ENCODE measurements at places on chromosomes 2 and 18. TPM values are rescaled to one million over a fixed set of nuclear protein-coding genes. Genes with fewer than 3 reads are reported as not detected.
A peak's percentile ranks its signal among the peaks of the same experiment; 100 is the strongest.

TMEFF2 gene
- total RNA-seq, result 7.7 TPM

- no peak for DNase-seq
Measured at GRCh38 chr2:133346654-133347053, 221.6 kb downstream of the NCKAP5 start.

- DNase-seq, result peak; percentile 26
Measured at GRCh38 chr2:135890835-135891234, 14.6 kb upstream of the MCM6 start.

GRCh38 chr2:60657673-60658072, 98.4 kb upstream of the PAPOLG start:
- no peak for DNase-seq

MRPS9 gene
- total RNA-seq, result 31.0 TPM

ALPI gene
- total RNA-seq, result not detected

GRCh38 chr2:199019898-199020507, 437.7 kb downstream of the SATB2 start:
- peak; percentile 23 for DNase-seq

- peak; percentile 53 for DNase-seq
Measured at GRCh38 chr18:55420665-55421307, 167.2 kb downstream of the TCF4 start.

DNA sequence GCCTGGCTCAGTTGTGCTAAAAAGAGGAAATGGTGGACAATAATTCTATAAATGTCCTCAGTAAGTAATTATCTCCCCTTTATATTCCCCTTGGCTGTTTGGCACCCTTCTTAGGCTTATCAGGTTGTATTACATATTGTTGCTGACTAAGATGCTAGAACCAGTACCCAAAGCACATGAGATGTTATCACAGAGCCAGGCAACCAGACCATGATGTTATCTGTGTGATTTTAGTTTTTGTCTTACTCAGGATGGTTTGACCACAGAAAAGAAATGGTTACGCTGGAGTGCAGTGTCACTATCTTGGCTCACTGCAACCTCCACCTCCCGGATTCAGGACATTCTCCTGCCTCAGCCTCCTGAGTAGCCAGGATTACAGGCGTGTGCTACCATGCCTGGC, 15.2 kb downstream of the R3HDM1 start:
- DNase-seq, result no peak

DNA sequence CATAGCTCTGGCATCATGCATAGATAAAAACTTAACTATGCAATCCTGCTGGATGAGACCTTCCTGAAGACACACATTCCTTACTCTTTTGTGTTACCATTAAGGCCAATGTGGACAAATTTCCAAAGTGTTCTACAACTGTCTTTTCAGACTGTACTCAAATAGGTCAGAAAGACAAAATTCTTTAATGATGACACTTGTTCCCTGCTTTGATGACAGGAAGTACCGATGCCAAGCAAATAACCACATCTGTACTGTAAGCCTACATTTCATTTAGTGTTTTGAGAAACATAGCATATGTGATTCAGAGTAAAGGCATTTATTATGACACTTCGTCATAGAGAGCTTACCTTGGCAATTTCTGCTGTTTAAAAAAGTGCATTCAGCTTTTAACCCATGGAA, 55.0 kb downstream of the PMAIP1 start:
- DNase-seq, result no peak

DNA sequence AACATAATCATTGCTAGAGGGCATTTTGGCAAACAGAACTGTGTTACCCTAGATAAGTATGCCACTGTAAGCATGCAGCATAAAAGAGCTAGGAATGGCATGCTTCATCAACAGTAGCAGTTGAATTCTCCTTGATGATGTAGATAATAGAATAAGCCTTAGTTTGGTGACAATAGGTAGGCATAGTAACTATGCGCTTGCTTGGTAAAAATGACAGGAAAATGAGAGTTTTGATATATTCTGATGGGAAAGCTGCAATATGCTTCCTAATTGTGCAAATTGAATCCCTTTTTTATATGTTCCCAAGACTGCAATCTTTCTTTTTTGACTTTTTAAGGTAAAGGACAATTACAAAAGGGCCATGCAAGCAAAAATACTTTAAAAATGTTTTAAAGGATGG, 930.9 kb upstream of the FAM98A start:
- no peak for DNase-seq

GRCh38 chr2:242052421-242052820, 182.9 kb downstream of the RTP5 start:
- DNase-seq, result no peak

DNA sequence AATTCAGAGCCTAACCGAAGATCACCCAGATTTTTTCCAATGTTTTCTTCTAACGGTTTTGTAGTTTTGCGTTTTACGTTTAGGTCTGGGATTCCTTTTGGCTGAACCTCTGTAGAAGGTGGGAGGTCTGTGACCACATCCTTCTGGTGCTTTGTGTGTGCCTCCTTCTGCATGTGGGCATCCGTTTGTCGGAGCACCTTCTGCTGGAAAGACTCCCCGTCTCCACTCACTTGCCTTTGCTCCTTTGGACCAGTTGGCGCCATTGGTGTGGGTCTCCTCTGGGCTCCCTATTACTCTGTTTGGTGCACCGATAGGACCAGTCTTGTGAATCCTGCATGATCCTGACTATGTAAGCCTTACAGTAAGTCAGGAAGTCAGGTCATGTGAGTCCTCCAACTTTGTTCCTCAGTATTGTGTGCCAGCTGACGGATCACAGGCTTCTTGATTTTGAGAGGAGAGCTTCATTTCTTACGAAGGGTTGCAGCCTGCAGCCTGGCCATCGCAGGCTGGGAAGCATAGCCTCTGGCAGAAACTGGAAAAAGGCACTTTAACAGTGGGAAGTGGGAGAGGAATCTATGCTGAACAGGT, 13.6 kb downstream of the AQP12A start:
- peak; percentile 48 for DNase-seq

DAW1 gene
- not detected for total RNA-seq

DNA sequence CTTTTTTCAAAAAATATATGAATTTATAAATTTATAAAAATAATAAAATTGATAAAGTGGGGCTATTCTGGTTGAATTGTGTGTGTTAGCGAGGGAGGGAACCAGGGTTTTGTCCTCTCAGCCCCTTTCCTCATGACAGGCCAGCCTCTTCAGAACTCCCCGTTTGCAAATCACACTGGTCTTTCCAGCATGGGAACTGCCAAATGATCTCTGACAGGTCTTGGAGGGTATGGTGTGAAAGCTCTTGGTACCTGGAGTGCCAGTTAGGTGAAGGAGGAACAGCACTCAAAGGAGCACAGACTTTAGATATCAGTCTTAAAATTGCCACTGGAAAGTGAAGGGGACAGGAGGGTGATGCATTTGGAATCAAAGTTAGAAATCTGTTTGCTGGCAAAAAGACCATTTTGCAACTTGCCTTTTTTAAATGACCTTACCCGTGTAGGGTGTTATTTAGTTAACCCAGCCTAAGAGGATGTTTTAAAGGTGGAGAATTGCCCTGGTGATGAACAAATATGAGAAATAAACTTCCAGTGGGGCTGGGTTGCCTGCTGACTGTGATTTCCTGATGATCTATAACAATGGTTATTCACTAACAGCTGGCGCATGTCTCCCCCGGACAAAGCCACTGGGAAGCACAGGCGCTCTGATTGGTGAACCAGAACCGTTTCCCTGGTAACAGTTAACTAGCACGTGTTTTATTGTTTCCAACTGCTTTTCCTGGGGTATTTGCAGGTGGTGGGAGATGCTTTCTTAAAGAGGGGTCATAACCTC, 85.3 kb upstream of the EFEMP1 start:
- DNase-seq, result peak; percentile 96

DNA sequence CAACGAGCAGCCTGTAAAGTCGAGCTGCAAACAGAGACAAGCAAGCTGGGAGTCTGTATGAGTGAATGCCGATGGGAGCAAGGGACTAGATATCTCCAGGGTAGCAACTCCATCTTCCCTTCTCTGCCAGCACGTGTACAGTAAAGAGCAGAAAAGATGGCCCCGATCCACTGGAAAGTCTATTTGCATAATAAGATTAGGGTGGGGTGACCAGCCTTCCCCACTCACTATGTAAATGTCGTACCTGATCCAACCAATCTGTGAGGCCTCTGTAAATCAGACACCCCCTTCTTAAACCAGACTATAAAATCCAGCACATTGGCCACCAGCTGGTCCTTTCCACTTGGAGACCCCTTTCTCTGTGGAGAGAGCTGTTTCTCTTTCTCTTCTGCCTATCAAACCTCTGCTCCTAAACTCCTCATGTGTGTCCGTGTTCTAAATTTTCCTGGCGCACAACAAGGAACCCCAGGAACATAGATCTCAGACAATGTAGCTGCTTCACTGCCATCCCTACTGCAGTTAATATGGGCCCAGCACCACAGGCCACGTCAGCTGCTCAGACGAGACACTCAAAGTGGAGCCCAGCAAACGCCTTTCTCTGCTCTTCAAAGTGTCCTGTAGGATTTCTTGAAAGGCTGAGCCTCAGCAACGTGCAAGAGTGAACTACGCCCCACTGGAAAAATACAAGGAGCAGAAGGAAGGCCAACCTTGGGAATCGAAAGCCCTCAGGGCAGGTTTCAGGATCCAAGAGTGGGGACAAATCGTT, 26.1 kb downstream of the DIPK1C start:
- DNase-seq, result no peak

MTLN gene
- 106 TPM for total RNA-seq

- DNase-seq, result no peak
Measured at GRCh38 chr2:140869925-140870324, 1260.9 kb downstream of the LRP1B start.

MSGN1 gene
- 1.2 TPM for total RNA-seq

DNA sequence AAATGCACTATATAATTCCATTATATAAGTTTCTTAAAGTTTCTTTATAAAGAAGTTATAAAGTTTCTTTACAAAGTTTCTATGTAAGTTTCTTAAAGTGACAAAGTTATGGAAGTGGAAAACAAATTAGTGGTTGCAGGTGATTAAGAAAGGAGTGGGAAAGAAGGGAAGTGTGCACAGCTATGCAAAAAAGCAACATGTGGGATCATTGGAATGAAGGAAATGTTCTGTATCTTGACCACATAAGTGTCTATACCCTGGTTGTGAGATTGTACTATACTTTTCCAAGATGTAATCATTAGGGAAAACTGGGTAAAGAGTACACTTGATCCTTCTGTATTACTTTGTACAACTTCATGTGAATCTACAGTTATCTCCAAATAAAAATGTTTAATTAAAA, 1541.1 kb downstream of the LRP1B start:
- DNase-seq, result no peak

DNA sequence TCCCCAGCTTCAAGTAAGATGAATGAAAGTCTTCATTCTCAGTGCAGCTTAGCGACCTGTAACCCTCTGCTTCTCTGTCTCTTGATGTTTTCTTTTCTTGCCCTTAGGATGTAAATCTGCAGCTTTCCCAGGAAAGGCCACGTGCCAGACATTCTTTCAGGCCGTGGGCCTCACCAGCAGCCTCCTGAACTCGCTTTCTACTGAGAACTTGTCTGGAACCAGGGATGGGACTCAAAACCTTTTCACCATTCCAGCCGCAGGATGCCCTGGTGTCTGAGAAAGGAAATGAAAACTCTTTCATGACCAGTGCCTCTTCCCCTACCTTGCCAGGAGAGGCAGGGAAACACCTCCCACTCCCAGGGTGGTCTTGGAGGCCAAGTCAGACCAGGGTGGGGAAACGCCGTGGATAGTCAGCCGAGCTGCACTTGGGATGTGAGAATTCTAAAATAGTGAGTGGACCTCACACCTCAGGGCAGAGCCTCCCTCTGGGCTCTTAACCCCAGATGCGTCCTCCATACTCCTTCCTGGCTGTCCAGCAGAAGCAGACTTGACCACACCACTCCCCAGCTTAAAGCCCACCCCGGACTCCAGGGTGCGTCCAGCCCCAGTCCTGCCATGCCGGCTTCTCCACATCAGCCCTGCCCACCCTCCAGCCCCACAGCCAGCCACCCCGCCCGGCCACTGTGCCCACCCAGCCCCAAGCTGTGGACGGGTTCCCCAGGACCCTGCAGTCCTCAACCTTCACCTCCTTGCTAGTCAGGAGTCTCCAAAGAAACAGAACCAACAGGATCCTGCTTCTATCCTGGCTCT, 115.5 kb downstream of the TWIST2 start:
- DNase-seq, result no peak

DNA sequence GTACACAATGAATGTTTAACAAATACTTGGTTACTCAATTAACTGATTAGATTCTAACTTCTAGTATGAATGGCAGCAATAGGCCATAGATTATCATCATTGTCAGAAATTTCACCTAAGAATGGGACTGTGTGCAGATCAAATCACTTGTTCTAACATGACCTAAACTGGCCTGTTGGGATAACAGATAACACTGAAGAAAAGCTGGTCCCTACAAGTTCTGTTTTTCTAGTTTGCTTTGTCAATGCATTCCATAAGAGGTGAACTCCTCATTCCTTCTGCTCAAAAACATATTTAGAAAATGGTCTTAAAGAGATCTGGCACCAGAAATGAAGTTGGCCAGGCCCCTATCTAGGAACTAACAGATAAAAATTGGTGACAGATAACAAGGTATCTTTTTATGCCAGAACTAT, 175.4 kb downstream of the THADA start:
- no peak for DNase-seq

GKN1 gene
- 0.09 TPM for total RNA-seq

DNA sequence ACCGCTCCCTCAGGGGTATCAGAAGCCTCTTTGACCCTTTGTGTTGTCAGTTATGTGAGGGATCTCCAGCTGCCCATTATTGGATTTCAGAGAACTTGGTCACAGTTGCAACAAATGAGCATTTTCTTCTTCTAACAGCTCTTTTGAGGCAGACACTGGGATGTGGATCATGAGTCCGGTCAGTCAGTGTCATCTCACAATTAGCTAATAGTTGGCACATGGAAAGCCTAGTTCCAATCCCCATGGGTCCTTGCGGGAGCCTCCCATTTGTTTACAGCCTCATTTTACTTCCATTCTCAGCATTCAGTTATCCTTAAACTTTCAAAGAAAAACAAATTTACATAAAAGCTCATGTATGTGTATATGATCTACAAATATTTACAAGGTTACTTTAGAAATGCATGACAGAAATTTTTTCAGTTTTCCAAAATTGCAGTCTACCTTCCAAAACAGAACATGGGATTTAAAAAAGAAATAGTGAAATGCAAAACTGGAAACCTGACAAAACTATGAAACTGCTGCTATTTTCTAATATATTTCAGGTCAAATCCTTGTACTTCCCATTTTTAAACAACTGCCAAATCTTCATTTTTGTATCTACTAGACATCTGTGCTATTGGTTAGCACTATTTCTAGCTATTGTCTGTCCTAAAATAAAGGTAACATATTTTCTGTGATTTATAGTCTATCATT, 547.1 kb upstream of the ZEB2 start:
- DNase-seq, result peak; percentile 92

GRCh38 chr18:73614812-73615211, 532.8 kb downstream of the FBXO15 start:
- DNase-seq, result no peak

ST8SIA5 gene
- 1.0 TPM for total RNA-seq

Data from muscle of leg (tissue), 16 donors.